ENCODE measurements at places on chromosomes 1 and 21.

- DNase-seq, result no peak
These were observed 256.8 kb upstream of the C1orf105 start for GRCh38 chr1:172163498-172164215.

- no peak for DNase-seq
These were observed 34.0 kb downstream of the GLIS1 start for GRCh38 chr1:53704804-53705445.

DNA sequence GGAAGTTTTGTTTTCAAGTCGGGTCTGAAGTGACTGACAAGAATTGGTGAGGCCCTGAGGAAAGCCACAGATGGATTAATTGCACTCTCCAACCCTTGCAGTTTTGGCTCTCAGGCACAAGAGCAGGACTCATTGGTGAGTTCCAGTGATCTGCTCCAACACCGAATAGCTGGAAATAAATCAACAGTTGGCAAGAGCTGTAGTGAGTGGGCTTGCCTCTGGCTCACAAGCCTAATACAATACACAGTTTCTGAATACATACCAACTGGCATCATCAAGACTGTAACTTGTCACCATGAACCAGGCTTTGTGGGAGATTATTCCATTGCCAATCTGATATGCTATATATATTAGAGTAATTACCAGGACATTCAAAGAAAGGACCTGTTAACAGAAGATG, 131.6 kb downstream of the GRIK1 start:
- DNase-seq, result no peak

DNA sequence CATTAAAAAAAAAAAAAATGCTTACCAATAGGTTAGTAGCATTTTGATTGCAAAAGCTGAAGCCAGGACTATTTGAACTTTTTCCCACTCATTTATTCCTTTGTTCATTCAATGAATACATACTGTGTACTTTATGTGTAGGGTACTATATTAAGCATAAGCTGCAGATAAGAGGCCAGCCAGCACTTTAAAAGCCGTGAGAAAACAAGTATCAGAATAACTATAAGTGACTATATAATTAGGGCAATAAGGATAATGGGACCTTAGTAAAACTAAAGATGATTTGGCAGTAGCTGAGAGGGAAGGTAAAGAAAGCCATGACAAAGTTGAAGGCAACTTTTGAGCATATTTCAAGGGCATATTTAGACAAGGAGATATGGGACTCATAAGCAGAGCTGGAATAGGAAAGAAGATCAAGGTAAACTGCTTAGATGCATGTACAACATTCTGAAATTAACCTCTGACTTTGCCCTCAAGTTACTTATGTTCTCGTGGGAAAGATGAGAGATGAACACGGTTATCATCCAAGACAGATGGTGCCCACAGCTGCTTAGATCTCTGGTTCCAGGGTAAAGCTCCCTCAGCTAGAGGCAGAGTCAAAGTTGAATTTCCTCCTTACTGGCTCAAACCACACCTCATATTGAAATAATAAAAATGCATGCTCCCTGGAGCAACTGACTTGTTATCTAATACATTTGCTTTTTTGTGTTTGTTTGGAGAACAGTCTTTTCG, 44.0 kb upstream of the FMO2 start:
- peak; percentile 67 for DNase-seq

DNA sequence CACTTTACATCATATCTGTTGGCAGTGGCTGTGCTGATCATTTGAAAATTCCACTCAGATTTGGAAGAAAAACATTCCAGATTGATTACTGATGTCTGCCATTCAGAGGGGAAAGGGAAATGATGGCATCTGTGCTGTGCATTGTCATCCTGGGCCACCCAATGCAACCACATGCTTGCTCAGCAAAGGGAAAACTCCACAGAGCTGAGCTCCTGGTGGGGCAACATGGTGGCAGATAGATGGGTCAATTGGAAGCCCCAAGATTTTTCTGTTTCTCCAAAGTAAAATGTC, 11.8 kb downstream of the OXCT2 start:
- DNase-seq, result no peak

DNA sequence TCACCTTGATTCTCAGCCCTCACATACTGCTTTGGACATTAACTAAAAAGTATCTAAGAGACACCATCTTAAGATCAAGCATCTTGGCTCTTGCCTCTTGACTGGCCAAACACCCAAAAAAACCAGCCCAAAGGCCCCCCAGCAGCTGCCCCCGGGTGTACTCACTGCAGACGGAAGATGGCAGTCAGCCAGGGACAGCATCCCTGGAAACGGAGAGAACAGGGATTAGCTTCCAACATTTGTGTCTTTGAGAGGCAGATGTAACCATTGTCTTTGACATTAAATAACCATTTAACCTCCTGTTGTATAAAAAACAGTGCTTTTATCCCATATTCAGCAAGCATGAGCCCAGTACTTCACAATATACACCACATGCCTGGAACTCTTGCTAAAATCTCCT, 11.3 kb downstream of the TMEM63A start:
- DNase-seq, result no peak

DNA sequence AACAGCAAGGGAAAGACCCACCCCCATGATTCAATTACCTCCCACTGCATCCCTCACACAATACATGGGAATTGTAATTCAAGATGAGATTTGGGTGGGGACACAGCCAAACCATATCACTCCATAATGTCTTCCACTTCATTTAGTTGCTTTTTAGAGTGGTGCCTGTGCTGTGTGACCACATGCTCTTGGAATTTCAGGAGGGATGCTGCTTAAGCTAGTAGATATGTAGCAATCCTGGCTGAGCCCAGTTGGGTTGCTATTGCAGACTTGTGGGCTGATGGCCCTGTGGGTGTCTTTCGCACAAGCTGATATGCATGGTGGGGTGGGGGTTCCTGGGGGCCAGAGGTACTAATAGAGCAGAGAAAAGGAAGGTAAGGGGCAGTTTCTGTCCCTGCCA, 160.4 kb upstream of the SYT6 start:
- DNase-seq, result no peak

Measured in NCI-H1436 (cell line).